ENCODE measurements at places on chromosomes 4 and X. TPM values are rescaled to one million over a fixed set of nuclear protein-coding genes. Genes with fewer than 3 reads are reported as not detected.

EVC gene
- 40.9 TPM for total RNA-seq

FGFRL1 gene
- 59.8 TPM for total RNA-seq

GABRG1 gene
- not detected for total RNA-seq

HSFX2 gene
- total RNA-seq = 0.64 TPM

HELQ gene
- 18.4 TPM for total RNA-seq

STATH gene
- not detected for total RNA-seq

CHRNA9 gene
- total RNA-seq = not detected

ELOVL6 gene
- total RNA-seq = 9.0 TPM

INTS6L gene
- 6.4 TPM for total RNA-seq

- no peak overlapping the region for H3K27ac ChIP-seq
- no peak overlapping the region for H3K4me3 ChIP-seq
- H3K27me3 ChIP-seq = no peaks in the 10 kb centered on the region
- no peaks in the 10 kb centered on the region for H3K36me3 ChIP-seq
- no peaks in the 10 kb centered on the region for H3K4me1 ChIP-seq
- DNase-seq = no peak
These were observed 204.1 kb upstream of the NEIL3 start for GRCh38 chr4:177105536-177105935.

GRCh38 chr4:61782133-61782532 lies 582.0 kb downstream of the ADGRL3 start:
- no peaks in the 10 kb centered on the region for H3K27me3 ChIP-seq
- no peaks in the 10 kb centered on the region for H3K36me3 ChIP-seq
- no peak for DNase-seq
- H3K27ac ChIP-seq = no peak overlapping the region

DNA sequence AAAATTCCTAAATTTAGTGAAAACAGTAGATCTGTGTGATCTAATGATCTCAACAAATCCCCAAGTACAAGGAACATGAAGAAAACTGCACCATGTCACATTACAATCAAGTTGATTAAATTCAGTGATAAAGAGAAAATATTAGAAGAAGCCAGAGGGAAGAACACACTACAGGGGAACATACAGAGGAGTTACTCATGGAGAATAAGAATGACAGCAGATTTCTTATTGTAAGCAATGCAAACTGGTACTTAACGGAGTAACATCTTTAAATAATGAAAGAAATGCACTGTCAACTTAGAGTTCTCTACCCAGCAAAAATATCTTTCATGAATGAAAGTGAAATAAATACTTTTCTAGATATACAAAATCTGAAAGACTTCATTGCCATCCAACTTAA lies 21.1 kb downstream of the TLL1 start:
- no peak overlapping the region for H3K4me3 ChIP-seq
- H3K27me3 ChIP-seq = no peaks in the 10 kb centered on the region
- H3K27ac ChIP-seq = no peak overlapping the region
- no peaks in the 10 kb centered on the region for H3K4me1 ChIP-seq

DNA sequence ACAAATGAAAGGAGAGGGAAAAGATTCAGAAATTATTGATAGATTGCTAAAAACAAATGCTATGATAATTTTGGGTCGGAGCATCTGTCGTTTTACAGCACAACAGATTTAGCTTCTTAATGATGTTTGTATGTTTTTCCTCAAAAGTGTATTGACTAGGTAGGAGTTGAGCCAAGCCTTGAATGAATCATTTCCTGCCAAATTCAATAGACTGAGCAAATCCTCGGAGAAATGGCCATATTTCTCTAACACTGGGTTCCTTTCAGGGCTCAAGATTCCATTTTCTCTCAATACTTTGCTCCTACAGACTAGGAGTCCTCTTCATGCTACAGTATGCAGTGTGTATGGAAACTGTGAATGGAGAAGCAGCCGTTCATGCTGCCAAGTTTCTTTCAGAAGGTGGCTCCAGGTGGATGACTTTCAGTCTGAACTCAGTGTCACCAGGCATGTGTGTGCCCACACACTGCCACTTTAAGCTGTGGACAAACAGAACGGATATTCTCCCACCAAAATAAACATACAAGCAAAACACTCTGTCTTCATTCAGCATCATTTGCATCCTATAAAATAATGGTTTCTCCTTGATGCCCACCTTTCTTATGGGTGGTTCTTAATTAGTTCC lies 146.0 kb downstream of the TBL1X start:
- H3K36me3 ChIP-seq = no peaks in the 10 kb centered on the region
- DNase-seq = no peak
- H3K27ac ChIP-seq = no peak overlapping the region
- peaks cover 16% of the 10 kb centered on the region for H3K4me1 ChIP-seq
- H3K4me3 ChIP-seq = no peak overlapping the region

GRCh38 chr4:186700746-186701145 lies 22.9 kb downstream of the FAT1 start:
- peaks cover 35% of the 10 kb centered on the region for H3K36me3 ChIP-seq
- H3K27ac ChIP-seq = peak overlapping the region; percentile 94
- H3K4me1 ChIP-seq = peaks cover 75% of the 10 kb centered on the region

- H3K36me3 ChIP-seq = no peaks in the 10 kb centered on the region
- H3K4me1 ChIP-seq = no peaks in the 10 kb centered on the region
- no peak overlapping the region for H3K27ac ChIP-seq
- H3K27me3 ChIP-seq = no peaks in the 10 kb centered on the region
- H3K4me3 ChIP-seq = no peak overlapping the region
These were observed 15.2 kb downstream of the ADRA2C start for GRCh38 chr4:3781193-3781886.

GRCh38 chrX:45769761-45770582 lies 569.3 kb upstream of the DIPK2B start:
- H3K27me3 ChIP-seq = no peaks in the 10 kb centered on the region
- peak overlapping the region; percentile 84 for H3K4me3 ChIP-seq
- DNase-seq = peak; percentile 90
- H3K4me1 ChIP-seq = peaks cover 67% of the 10 kb centered on the region
- H3K36me3 ChIP-seq = peaks cover 3% of the 10 kb centered on the region

GRCh38 chrX:136646602-136647239 lies 1.2 kb upstream of the CD40LG start:
- DNase-seq = no peak
- H3K36me3 ChIP-seq = no peaks in the 10 kb centered on the region
- peaks cover 13% of the 10 kb centered on the region for H3K27me3 ChIP-seq
- H3K4me3 ChIP-seq = no peak overlapping the region
- H3K27ac ChIP-seq = no peak overlapping the region

GRCh38 chr4:177163532-177163931 lies 146.1 kb upstream of the NEIL3 start:
- H3K27me3 ChIP-seq = peaks cover 23% of the 10 kb centered on the region
- H3K27ac ChIP-seq = no peak overlapping the region
- H3K4me1 ChIP-seq = no peaks in the 10 kb centered on the region

- H3K4me1 ChIP-seq = no peaks in the 10 kb centered on the region
- no peaks in the 10 kb centered on the region for H3K36me3 ChIP-seq
- DNase-seq = no peak
- no peak overlapping the region for H3K4me3 ChIP-seq
- peaks cover 38% of the 10 kb centered on the region for H3K27me3 ChIP-seq
- H3K27ac ChIP-seq = no peak overlapping the region
These were observed 110.8 kb downstream of the CPZ start for GRCh38 chr4:8703401-8703696.

DNA sequence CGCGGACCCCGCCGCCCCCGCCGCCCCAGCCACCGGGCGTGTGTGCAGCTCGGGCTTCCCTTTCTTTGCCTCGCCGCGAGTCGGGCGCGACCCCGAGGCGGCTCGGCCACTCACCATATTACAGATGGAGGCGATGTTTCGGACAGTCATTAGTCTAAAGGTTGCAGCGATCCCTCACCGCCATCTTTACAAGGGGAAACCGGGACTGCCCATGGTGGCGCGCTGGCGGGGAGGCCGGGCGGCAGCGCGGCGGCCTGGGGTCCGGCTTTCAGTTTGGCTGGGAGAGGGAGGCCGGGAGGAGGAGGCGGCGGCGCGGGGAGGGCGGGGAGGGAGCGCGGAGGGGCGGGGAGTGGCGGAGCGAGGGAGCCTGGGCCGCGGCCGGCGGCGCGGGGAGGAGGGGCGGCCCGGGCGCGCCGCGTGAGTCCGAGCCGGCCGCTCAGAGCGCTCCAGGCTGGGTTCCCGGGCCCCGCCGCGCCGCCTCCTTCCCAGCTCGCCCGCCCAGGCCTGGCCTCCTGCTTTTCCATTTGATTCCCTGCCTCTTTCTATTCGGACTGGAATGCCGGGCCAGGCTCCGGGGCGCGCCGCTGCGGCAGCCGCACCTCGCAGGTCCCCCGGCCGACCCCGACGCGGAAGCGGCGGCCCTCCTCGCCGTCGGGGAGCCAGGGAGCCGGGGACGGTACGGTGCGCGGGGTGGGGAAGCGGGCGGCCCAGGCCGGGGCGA lies at the start of gene USP46:
Gene USP46, minus strand, starts transcription at position 301 of the 721 bp plus-strand sequence. Its CDS starts 151 bp downstream, at position 150.
- peaks cover 17% of the 10 kb centered on the region for H3K36me3 ChIP-seq
- peaks cover 27% of the 10 kb centered on the region for H3K4me1 ChIP-seq
- H3K4me3 ChIP-seq = peak within 1 kb of the TSS; percentile 84
- no peaks in the 10 kb centered on the region for H3K27me3 ChIP-seq
- H3K27ac ChIP-seq = peak within 1 kb of the TSS; percentile 90
